HFF-Myc (cell line): ENCODE measurements at places on chromosomes 3 and 15.

GRCh38 chr3:171480526-171480925 is 20.3 kb upstream of the TNIK start:
- no peak for DNase-seq

- no peak for DNase-seq
Measured at GRCh38 chr3:15384510-15385237, 42.7 kb downstream of the METTL6 start.

GRCh38 chr15:52349052-52349700 is 53.6 kb upstream of the MYO5C start:
- DNase-seq, result no peak

- no peak for DNase-seq
Measured at GRCh38 chr3:7292362-7292761, 431.4 kb downstream of the GRM7 start.

GRCh38 chr15:67573194-67573593 is 30.7 kb downstream of the MAP2K5 start:
- no peak for DNase-seq

DNA sequence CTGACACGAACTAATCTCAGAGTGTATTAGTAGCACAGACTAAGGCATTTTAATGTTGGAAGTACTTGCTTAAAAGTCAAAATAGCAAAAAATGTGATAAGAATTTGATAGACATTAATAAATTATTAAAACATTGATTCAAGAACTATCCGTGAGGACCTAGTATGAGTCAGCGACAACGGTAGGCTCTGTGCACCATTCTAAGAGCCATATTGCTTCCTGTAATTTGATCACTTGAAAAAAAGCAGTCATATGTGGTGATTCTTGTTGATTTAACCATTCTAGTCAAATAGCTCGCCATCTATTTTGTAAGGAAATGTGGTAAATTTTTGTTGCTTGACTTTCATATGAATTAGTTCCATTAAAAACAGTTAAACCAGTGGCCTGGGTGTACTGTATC is 534.9 kb upstream of the ARRDC4 start:
- DNase-seq, result no peak

DNA sequence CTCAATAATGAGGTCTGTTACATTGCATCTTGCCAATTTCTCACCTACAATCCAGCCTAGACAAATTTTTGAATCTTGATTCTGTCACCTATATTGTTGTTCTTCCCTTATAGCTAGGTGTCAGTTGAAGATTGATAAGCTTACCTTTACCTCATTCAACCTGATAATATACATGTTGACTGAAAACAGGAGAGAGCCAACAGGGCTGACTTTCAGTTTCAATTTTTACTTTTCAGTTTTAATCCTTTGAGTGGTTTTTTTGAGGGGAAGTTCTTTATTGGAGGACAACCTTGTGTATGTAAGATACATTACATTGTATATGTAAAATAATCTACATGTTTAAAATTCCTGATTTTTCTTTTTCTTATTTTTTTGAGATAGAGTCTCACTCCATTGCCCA is 5.8 kb downstream of the ATP13A5 start:
- DNase-seq, result no peak

GRCh38 chr3:141878817-141879216 is 2.4 kb downstream of the ATP1B3 start:
- no peak for DNase-seq

DNA sequence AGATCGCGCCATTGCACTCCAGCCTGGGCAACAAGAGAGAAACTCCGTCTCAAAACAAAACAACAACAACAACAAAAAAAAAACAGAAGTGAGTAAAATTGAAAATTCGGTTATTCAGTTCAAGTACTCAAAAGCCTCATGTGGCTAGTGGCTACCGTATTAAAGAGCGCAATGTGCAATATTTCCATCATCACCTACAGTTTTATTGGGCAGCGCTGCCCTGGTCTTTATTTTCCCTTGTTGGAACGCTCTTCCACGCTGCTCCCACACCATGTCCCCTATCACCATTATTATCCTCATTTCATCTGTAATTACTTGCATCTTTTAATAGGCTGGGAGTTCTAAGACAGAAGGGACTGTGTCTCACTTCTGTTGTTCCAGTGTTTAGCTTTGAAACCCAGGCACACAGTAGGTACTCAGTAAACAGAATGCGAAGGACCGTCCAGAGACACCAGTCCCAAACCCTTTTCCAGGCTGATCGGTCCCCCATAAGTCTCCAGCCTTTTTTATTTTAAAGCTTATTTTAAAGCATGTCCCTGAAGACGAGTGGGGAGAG is 423 bp upstream of the HACD3 start:
- no peak for DNase-seq

DNA sequence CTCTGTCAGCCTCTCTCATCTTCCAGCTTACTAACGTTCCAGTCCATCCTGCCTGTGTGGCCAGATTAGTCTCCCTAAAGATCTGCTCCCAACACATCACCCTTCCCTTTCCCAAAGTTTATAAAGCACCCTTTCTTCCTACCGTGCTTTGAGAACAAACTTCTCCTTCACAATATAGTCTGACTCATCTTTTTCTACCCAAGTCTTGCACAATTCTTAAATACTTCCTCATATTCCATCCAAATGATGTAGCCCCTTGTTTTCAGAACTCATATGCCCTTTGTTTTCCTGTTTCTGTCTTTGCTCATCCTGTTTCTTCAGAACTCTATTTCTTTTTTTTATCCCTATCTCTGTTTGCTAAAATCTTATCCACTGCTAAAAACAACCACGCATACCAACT is 326.8 kb downstream of the MFSD1 start:
- no peak for DNase-seq

GRCh38 chr15:99963976-99964375 is 230.7 kb upstream of the LYSMD4 start:
- no peak for DNase-seq

GRCh38 chr3:15044326-15044725 is 20.8 kb downstream of the MRPS25 start:
- DNase-seq, result no peak

DNA sequence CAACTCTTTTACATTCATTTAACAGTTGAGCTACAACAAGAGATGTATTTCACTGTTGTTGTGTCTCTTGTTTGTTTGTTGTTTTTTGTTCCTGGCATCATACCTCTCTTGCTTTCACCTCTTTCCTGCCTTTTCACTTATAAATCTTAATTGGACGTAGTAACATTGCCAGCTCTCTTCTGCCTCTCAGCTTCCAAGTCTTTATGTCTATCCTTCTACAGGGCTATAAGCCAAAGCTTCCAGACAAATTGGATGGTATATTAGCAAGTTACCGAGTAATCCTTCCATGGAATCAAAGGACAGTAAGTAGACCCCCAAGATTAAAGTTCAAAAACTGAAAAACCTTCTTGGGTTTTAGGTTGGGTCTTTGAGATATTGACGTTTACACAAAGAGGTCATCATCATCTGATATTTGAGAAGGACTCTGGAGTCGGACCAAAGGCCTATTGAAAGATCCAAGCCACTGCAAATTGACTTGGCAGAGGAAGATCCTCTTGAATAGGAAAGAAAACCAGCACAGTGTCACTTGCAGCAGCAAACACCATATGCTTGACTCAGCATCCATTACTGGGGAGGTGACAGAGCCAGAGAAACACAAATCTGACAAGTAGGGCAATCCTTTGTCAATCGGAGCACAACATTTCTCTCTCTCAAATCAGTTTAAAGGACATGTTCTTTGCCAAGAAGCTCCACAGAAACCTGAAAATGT is 648.5 kb upstream of the NR2F2 start:
- no peak for DNase-seq

GRCh38 chr3:79597709-79598108 is 170.1 kb downstream of the ROBO1 start:
- no peak for DNase-seq

DNA sequence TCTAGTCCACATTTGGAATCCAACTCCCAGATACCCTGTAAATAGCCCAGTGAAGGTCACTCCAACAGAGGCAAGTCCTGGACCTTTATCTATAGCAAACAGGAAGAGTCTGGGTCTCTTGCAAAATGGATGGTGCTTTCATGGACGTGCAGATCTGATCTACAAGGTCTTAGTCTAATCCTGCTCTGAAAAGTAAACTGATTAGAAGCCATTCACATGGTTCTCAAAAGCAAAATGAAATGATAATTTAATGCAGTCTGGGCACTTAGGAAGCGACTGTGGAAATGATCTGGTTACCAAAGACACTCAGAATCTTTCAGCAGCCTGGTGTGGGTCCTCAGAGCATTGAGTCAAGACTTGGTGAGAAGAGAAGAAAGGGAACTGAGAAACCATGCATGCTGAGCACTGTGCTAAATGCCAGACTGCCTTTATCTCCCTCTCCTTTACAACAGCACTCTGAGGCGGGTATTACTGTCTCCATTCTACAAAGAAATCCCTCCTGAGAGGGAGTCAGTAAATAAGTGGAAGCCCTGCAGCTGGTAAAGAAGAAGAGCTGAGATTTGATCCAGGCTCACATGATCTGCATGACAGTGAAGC is 29.0 kb downstream of the AQP9 start:
- no peak for DNase-seq

DNA sequence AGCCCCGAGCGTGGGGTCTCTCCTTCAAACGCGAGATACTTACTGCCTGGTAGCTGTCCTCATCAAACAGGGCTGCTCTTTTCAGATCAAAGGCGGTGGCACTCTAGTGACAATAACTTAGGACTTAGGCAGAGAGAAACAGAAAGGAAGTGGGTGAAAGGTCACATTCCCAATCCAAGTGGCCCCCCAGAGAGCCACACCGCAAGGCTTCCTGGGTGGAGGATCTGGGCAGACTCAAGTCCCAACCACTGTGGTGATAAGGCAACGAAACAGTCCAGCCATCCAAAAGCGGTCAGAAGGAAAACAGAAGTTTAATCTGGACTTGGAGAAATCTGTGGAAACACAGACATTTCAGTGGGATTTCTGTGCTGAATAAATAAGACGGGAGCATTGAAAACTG is 227.2 kb downstream of the ADAMTS17 start:
- DNase-seq, result no peak

DNA sequence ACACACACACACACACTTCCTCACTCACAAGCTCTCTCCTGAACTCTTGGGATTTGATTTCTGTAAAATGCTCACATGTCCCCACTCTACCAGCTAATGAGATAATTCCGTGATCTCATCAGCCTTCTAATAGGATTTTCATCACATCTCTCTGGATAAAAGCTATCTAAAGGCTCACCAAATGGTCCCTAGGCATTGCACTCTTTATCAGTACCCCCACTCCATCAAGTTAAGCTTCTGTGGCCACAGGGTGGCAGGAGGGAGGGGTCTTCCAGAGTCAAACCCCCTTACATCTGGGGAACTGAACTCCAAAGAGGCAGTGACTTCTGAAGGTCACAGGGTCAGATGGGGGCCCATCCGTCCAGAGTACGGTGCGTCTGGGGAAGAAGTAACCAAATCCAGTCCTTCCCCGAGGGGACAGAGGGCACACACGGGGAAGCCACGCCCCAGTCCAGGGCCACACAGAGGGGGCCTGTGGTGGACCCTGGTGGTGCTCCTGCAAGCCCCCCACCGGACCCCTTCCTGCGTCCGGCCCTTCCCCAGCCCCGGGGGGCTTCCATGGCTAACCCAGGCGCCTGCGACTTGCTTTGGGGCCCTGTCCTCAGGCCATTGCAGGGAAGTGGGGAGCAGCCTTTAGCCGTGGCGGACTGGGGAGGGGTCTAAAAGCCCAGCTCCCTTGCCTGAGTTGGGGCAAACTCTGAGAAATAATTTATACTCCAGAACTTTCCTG is 25.5 kb downstream of the CPN2 start:
- DNase-seq, result no peak
